RCC 7860 (cell line): ENCODE measurements at places on chromosomes 2 and 18.

DNA sequence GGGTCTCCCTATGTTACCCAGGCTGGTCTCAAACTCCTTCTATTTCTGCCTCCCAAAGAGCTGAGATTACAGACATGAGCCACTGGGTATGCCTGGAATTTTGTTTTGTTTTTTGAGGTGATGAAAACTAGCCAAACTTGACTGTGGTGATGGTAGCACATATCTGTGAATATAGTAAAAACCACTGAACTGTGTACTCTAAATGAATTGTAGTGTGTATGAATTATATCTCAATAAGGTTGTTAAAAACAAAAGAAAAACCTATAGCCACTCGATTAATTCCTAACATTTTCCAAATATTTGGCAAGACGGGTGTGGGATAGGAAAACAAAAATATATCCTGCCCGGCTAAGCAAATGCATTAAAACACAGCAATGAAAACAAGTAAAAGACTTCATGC, 1302.3 kb upstream of the CHAC2 start:
- no peak for DNase-seq

- peak; percentile 68 for DNase-seq
Measured at GRCh38 chr2:67879586-67880290, 183.1 kb downstream of the C1D start.

- no peak for DNase-seq
Measured at GRCh38 chr2:18379870-18380269, 180.6 kb downstream of the RDH14 start.

- no peak for DNase-seq
Measured at GRCh38 chr18:48409591-48410094, 460 bp upstream of the ZBTB7C start.

DNA sequence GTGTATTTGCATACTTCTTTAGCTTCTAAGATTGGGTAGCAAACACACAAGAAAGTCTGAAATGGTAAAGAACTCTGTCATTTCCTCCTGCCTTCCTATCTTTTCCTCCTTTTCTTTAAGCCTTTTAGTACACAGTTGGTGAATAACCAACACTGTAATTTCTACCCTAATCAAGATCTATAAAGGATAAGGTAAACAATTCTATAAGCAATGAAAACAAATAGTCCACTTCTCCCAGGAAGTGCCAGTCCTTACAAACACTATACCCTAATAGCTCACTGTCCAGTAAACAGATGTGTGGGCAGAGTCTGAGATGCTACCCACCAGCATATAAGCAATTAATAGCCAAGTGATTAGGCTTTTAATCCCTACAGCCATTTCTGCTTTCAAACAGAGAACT, 81.0 kb upstream of the TFCP2L1 start:
- DNase-seq = no peak

- no peak for DNase-seq
Measured at GRCh38 chr18:63320975-63321265, 1.4 kb upstream of the BCL2 start.

- DNase-seq = no peak
Measured at GRCh38 chr2:138718405-138718804, 61.8 kb downstream of the NXPH2 start.
